ENCODE measurements at places on chromosomes 1 and 21. TPM values are rescaled to one million over a fixed set of nuclear protein-coding genes. Genes with fewer than 3 reads are reported as not detected.

DNA sequence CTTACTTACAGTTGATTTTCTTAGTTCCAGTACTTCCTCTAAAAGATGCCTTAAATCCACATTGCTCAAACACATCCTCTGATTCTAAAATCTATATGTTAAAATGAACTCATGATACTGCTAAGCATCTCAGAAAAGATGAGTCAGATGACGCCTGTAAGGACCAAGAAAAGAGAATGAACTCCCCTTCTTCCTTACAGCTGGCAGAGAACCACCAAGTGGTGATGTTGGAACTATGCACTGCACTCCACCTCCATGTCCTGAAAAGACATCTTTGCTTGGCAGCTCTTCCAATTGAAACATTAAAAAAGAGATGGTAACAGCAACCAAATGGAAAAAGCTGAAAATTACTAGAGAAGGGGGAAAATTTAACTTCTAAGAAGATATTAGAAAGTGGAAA is 648.8 kb downstream of the PTPRC start:
- no peak for DNase-seq
- no peak overlapping the region for H3K27ac ChIP-seq
- no peaks in the 10 kb centered on the region for H3K36me3 ChIP-seq
- H3K4me3 ChIP-seq: no peak overlapping the region

DNA sequence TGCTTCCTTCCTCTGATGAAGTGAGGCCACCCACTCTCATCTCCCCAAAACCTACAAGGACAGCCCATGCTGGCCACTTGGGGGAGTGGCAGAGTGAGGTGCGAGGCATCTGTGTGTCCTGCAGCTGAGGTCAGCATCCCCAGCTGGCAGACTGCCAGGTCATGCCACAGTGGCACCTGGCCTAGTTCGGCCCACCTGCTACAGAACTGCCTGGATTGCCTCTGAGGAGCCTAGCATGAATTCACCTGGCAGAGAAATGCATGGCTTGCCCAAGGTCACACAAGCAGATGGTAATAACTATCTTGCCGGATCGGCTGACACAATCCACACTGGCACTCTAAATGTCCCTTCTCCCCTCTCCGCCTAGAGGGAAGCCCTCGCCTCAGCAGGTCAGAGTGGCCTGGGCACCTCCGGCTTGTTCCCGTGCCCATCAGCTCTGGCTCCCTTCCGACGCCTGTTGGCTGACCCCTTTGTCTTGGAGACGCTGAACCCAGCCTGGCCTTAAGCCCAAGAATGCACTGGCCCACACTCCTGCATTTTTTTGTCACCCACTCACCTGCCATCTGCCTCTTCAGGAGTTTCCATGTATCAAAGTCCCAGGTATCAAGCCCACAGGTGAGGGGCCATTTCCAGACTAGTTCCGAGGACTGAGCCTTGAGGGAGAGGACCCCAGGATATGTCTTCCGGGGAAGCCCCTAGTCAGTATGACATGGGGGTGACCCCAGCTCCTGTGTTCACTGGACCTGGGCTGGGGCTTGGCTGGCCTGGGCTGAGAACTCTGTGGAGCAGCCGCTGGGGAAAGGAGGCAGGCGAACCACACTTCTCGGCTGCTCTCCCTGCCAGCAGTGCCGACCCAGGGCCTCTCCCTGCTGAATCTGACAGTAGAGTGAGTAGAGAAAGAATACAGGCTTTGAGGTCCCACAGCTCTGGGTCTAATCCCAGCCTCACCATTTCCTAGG is 21.7 kb downstream of the ECE1 start:
- no peak for DNase-seq
- H3K36me3 ChIP-seq: peaks cover 55% of the 10 kb centered on the region
- peaks cover 20% of the 10 kb centered on the region for H3K4me1 ChIP-seq
- H3K27me3 ChIP-seq: no peaks in the 10 kb centered on the region
- H3K27ac ChIP-seq: no peak overlapping the region

DNA sequence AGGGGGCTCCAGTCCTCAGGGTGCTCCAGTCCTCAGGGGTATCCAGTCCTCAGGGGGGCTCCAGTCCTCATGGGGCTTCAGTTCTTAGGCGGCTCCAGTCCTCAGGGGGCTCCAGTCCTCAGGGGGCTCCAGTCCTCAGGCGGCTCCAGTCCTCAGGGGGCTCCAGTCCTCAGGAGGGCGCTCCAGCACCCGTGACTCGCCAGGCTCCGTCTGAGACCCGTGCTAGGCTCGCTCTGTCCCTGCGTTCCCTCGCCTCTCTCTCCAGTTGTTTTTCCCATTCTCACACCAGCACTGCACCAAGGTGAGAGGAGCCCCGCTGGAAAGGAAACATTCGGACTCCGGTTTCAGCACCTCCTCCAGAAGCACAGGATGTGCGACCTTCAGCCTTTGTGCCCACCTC is 9.4 kb upstream of the OR2M2 start:
- no peak overlapping the region for H3K27ac ChIP-seq
- H3K4me3 ChIP-seq: no peak overlapping the region
- no peaks in the 10 kb centered on the region for H3K36me3 ChIP-seq
- no peaks in the 10 kb centered on the region for H3K27me3 ChIP-seq
- no peak for DNase-seq
- no peaks in the 10 kb centered on the region for H3K4me1 ChIP-seq

DNA sequence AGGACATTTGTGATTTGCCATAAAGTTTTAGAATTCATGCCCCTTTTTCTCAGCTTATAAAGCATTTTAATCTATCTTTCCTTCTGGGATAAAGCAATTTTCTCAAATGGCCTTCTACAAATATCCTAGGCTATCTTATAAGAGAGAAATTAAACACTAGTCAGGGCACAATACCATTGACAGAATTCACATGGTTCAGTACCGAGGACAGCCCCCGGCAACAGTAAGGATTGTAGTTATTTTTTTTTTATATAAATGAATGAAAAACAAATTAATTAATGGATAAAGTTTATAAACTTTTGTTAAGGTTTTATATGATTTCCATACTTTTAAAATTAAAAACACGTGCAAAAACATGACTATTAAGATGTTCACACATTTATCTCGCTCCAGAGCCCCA is 6.9 kb upstream of the KRTAP20-2 start:
- H3K27me3 ChIP-seq: no peaks in the 10 kb centered on the region
- DNase-seq: no peak
- no peaks in the 10 kb centered on the region for H3K4me1 ChIP-seq
- H3K27ac ChIP-seq: no peak overlapping the region
- no peak overlapping the region for H3K4me3 ChIP-seq

DNA sequence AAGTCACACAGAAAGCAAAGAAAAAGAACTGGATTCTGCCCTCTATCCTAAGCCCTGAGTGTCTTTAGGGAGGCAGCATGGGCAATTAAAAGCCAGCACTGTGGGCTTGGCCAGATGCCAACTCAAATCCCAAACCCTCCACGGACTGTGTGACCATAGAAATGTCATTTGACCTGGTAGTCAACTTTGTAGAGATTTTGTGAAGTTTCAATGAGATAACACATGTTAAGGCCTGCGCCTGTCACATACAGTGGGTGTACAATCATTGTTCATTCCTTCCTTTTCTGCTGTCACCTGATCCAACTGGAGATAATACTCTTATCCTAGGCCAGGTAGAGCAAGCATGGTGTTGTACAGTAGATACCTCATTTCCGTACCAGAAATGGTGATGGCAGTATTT is 54.2 kb downstream of the TMEM53 start:
- H3K4me3 ChIP-seq: no peak overlapping the region
- no peak for DNase-seq
- H3K36me3 ChIP-seq: no peaks in the 10 kb centered on the region
- peaks cover 13% of the 10 kb centered on the region for H3K27me3 ChIP-seq
- H3K27ac ChIP-seq: no peak overlapping the region

DNA sequence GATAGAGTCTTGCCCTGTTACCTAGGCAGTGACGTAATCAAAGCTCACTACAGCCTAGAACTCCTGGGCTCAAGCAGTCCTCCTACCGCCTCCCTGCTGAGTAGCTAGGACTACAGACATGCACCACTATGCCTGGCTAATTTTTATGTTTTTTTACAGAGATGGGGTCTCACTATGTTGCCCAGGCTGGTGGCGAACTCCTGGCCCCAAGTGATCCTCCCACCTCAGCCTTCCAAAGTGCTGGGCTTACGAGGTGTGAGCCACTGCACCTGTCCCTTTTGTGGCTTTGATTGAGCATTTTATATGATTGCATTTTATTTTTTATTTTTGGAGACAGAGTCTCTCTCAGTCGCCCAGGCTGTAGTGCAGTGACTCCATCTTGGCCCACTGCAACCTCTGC is 25.8 kb downstream of the SDCCAG8 start:
- no peak overlapping the region for H3K27ac ChIP-seq
- no peaks in the 10 kb centered on the region for H3K27me3 ChIP-seq
- H3K36me3 ChIP-seq: peaks cover 41% of the 10 kb centered on the region
- H3K4me3 ChIP-seq: no peak overlapping the region

The KCNE1 gene
- 0.44 TPM for total RNA-seq

- H3K36me3 ChIP-seq: no peaks in the 10 kb centered on the region
- peak; percentile 44 for DNase-seq
- H3K27me3 ChIP-seq: peaks cover 29% of the 10 kb centered on the region
- H3K4me1 ChIP-seq: no peaks in the 10 kb centered on the region
- no peak overlapping the region for H3K4me3 ChIP-seq
Observed at GRCh38 chr1:54835131-54835898, 34.2 kb upstream of the TTC22 start.

DNA sequence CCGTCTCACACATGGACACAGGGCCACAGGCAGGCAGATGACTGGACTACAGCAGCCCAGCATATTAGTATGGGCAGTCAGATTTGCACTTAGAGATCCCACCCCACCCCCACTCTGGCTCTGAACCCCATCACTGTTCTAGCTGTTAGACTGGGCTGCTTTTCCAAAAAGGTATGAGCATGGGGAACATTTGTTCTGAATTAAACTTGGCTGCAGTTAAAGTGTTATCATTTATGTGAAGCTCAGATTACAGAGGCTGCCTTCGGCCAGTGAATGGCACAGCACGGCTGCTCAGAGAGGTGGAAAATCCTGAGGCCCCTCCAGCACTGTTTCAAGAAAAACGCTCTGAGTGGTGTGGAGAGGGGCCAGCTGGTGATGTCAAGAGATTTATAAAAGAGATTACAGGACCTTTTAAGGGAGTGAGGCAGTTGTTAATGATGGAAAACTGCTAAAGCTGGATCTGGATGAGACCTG is 6.9 kb upstream of the NOS1AP start:
- H3K4me3 ChIP-seq: no peak overlapping the region
- H3K4me1 ChIP-seq: peaks cover 8% of the 10 kb centered on the region
- H3K27ac ChIP-seq: no peak overlapping the region
- peaks cover 43% of the 10 kb centered on the region for H3K27me3 ChIP-seq

The GUCA2B gene
- total RNA-seq: not detected

DNA sequence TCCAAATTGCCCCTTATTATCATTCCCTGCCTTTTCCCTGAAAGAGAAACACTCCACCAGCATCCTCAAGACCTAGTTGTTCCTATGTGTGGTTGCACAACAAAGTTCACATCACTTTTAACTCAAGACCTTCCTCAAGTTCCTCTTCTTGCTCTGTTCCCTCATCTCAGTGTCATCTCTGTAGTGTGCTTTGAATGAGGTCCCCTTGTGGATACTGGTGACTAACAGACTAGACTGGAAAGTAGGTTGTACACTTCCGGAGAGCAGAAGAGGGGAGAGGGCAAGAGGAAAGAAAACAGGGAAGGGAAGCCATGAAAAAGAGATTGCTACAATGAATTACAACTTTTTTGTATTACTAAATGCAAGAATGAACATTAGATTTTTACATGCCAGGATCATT is 853.8 kb downstream of the USP25 start:
- DNase-seq: no peak
- H3K4me1 ChIP-seq: peaks cover 36% of the 10 kb centered on the region
- peak overlapping the region; percentile 13 for H3K27ac ChIP-seq
- no peaks in the 10 kb centered on the region for H3K27me3 ChIP-seq

The DIPK1A gene
- total RNA-seq: 6.7 TPM

- H3K4me3 ChIP-seq: no peak overlapping the region
- DNase-seq: no peak
- H3K4me1 ChIP-seq: no peaks in the 10 kb centered on the region
- H3K27ac ChIP-seq: no peak overlapping the region
- H3K27me3 ChIP-seq: no peaks in the 10 kb centered on the region
Observed at GRCh38 chr1:193657552-193657951, 471.1 kb upstream of the B3GALT2 start.

The DISP1 gene
- 4.1 TPM for total RNA-seq

The FCRL5 gene
- not detected for total RNA-seq

GRCh38 chr21:19937619-19938018 is 1060.6 kb upstream of the NCAM2 start:
- H3K4me1 ChIP-seq: no peaks in the 10 kb centered on the region
- no peak for DNase-seq
- no peak overlapping the region for H3K4me3 ChIP-seq
